Left lung (tissue), 14 donors: ENCODE measurements at places on chromosomes 6 and 20. TPM values are rescaled to one million over a fixed set of nuclear protein-coding genes. Genes with fewer than 3 reads are reported as not detected.

Gene FAM217B
- total RNA-seq, result 20.1 TPM

Gene PXDC1
- 49.9 TPM for total RNA-seq

Gene TUBB2B
- total RNA-seq, result 2.2 TPM

Gene VNN1
- total RNA-seq, result 1.4 TPM

Gene DYNLT2
- total RNA-seq, result 1.4 TPM

Gene TEAD3
- 18.1 TPM for total RNA-seq

Gene DCDC2
- 9.6 TPM for total RNA-seq

Gene SLC12A5
- total RNA-seq, result 0.71 TPM

Gene IPCEF1
- 4.5 TPM for total RNA-seq

Gene ASIP
- total RNA-seq, result 0.79 TPM
